ENCODE measurements at places on chromosomes 2 and 18.

- DNase-seq = no peak
Measured at GRCh38 chr2:127057371-127058245, 49.3 kb downstream of the BIN1 start.

DNA sequence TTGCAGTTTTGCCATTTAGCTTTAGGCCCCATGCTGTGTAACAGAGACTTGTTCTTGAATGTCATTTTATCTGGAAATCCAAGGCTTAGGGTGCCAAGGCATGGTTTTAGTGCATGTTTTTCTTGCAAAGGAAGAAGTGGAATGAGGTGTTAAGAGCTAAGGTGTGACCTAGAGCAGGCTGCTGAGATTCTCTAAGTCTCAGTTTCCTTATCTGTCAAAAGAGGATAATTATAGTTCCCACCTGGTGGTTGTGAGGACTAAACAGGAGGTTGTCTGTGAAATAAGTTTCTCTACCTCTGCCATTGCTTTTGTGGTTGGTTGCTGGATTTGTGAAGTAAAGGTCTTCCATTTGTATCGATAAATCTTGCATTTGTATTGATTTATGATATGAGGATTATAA is 82.0 kb downstream of the TANC1 start:
- DNase-seq = no peak

GRCh38 chr18:25449046-25449445 is 97.1 kb upstream of the ZNF521 start:
- DNase-seq = no peak

- DNase-seq = no peak
Measured at GRCh38 chr2:58688813-58689212, 447.7 kb upstream of the FANCL start.

- DNase-seq = no peak
Measured at GRCh38 chr2:187011206-187011832, 162.3 kb upstream of the ZSWIM2 start.

GRCh38 chr18:47887227-47887626 is 43.2 kb downstream of the SMAD2 start:
- DNase-seq = no peak

DNA sequence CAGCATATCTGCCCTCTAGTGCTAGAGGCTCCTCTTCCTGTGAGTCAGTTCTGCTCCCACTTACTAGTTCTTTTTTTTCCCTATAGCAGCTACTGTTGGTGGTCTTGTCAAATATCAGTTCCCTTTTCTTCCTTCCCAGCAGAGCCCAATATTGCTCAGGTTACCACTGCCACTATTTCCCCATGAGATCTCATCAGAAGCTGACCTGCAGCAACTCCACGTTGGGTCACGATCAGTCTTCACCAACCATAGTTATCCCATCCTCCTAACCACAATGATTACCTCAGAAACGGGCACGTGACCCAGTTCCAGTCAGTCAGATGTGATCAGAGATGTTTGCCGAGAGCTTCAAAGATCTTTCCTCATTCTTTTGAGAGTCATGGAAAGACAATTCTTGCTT is 59.7 kb upstream of the CAPN13 start:
- no peak for DNase-seq

DNA sequence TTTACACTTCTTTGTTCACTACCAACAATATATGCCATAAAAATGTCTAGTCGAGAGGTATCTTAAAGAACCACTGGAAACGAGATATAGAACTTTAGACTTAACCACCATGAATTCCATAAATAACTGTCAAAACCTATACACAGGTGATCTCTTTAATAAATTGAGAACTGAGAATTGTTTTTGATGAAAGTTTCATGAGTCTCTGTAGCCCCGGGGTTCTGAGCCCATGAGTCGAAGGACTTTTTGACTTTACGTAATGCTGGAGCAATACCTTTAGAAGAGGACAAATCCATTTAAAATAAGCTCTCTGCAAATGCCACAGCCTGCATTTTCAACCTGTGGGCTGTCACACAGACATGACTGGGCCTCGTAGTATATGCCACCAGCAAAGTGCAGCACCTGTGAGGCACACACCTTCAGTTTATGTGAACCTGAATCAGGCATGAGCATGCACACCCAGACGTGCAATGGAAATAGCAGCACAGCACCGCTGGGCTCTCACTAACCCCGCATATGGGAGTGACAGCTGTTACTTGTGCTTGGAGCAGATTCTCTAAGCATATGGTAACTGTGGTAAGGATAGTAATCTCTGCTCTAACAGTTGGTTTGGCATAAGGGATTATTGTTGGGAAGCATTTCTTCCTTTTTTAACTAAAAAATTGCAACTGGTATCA is 383.2 kb downstream of the SOCS6 start:
- DNase-seq = no peak

All from stimulated activated CD4-positive, alpha-beta T cell treated with anti-CD3 and anti-CD28 coated beads, TNF-alpha, amount 100 ng/mL, for 4 hours (primary cell).